ENCODE measurements at places on chromosomes 13 and 19.

DNA sequence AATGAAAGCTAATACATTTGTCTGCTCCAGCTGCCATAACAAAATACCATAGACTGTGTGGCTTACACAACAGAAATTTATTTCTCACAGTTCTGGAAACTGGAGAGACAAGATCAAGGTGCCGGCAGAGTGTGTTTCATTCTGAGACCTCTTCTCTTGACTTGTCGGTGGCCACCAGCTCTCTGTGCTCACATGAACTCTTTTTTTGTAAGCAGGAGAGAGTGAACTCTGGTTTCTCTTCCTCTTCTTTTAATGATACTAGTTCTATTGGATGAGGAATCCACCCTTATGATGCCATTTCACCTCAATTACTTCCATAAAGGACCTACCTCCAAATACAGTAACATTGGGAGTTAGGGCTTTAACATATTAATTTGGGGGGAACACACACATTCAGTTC lies 11.7 kb downstream of the KCTD12 start:
- no peak for DNase-seq

DNA sequence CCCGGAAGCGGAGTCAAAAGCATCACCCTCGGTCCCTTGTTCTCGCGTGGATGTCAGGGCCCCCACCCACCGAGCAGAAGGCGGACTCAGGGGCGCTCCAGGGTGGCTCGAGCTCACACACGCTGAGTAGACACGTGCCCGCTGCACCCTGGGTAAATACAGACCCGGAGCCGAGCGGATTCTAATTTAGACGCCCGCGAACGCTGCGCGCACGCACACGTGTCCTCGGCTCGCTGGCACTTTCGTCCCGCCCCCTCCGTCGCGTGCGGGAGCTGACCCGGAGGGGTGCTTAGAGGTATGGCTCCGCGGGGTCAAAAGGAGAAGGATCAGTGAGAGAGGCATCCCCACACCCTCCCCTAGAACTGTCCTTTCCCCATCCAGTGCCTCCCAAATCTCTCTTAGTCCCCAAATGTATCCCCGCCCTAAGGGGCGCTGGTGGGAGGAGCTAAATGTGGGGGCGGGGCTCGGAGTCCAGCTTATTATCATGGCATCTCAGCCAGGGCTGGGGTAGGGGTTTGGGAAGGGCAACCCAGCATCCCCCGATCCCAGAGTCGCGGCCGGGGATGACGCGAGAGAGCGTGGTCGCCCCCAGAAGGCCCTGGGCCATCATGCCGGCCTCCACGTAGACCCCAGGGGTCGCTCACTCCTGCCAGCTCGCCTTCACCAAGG lies 451 bp upstream of the ICAM5 start:
- DNase-seq = peak; percentile 90

DNA sequence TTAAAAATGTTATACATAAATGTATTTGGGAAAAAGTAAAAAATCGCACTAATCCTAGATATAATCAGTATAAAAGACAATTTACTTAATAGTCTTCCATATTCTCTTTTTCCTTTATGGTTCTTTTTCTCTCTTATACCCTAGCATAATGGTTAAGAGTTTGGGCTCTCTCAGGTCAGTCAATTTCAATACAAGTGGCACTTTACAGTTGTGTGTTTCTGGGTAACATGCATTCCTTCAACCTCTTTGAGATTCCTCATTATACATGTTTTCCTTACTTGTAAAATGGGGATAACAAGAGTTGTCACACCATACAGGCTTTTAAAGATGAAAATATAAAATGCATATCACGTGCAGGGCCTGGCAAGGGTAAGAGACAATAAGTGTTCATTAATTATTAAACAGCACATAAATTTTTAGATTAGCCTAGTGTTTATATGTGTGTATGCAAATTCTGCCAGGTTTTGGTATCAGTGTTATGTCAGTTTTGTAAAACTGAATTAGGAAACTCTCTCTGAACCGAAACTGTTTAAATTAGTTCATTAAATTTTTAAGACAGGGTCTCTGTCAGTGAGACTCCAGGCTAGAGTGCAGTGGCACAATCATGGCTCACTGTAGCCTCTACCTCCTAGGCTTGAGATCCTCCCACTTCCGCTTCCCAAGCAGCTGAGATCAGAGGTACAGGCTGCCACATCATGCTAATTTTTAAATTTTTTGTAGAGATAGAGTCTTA lies 49.8 kb downstream of the ELF1 start:
- no peak for DNase-seq

DNA sequence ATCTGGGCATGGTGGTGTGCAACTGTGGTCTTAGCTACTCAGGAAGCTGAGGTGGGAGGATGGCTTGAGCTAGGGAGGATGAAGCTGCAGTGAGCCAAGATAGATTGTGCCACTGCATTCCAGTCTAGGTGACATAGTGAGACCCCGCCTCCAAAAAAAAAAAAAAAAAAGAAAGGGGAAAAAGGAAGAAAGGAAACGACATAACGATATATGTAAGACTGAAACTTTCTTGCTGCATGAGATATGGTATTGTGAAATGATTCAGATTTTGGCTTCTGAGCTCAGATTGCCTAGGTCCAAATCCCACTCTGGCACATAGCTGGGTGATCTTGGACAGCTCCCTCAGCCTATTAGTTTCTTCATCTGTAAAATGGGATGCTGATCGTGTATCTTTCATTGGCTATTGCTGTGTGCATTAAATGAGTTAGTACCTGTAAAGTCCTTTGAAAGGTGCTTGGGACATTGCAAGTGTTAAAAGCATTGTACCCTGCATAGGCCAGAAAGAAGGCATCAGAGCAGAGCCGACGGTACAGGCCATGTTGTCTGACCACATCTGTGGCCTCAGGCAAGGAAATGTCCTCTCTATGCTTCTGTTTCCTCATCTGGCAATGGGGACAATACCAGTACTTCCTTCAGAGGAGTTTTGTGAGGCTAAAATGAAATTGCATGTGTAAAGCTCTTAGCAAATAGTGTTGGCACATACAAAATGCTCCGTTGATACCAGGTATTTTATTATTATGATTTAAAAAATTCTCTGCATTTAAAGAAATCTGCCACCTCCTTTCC lies 32.6 kb upstream of the SLC46A3 start:
- no peak for DNase-seq

- DNase-seq = no peak
Measured at GRCh38 chr13:46982856-46983582, 86.2 kb upstream of the HTR2A start.

GRCh38 chr13:37878921-37879320 lies 9.3 kb upstream of the TRPC4 start:
- DNase-seq = no peak

DNA sequence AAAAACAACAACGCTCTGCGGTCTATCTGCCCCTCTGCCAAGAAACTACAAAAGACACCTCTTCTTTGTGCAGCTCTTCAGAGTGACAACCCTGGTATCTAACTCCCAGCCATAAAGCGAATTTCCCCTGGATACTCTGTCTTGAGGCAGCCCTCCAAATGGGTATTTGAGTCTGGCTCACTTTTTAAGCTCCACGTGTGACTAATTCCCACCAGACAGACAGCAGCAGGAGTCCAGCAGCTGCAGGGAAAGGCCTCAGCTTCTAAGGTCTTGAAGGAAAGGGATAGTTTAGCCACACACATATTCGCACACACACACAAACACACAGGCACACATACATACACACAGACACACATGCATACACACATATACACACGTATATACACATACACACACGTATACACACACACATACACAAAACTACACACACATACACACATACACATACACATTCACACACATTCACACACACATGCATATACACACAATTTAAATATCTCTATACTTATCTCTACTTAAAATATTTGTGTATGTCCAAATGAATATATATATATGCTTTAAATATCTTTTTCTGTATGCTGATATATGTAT lies 188.8 kb downstream of the TSHZ3 start:
- DNase-seq = no peak

- DNase-seq = peak; percentile 8
Measured at GRCh38 chr13:32259116-32259515, 56.0 kb downstream of the ZAR1L start.

DNA sequence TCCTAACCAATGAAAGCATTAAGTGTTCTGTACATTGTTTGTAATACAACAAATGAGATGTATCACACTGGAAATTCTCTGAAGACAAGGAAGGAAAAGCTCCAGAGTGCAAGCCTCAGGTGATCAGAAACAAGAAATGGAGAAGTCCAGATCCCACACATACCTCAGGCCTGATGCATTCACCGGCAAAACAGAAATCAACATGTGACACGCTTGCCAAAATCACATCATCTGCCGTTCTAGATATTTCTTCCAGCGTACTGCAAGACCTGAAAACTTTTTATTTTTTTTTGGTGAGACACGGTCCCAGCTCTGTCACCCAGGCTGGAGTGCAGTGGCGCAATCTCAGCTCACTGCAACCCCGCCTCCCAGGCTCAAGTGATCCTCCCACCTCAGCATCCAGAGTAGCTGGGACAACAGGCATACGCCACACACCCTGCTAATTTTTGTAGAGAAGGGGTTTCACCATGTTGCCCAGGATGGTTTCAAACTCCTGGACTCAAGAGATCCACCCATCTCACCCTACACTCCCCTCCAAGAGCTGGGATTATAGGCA lies 48.6 kb downstream of the FOXO1 start:
- DNase-seq = no peak

- no peak for DNase-seq
Measured at GRCh38 chr13:51488212-51488611, 35.4 kb upstream of the INTS6 start.

DNA sequence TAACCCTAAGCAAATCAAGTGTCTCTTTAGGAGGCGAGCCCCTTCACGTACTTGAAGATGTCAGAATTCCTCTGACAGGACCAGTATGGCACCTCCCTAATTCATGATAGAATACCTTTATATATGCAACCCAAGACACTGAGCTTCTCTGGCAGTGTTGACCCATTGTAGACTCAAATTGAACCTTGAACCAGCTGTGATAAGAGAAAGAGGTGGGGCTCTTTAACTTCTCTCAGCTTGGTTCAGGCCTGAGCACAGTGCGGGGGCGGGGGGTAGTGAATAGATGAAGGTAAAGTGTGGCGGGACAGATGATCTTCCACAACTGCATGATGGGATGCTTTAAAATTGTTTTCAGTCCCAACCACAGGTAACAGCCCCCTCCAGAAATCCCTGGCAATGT lies 12.1 kb downstream of the MBNL2 start:
- no peak for DNase-seq

DNA sequence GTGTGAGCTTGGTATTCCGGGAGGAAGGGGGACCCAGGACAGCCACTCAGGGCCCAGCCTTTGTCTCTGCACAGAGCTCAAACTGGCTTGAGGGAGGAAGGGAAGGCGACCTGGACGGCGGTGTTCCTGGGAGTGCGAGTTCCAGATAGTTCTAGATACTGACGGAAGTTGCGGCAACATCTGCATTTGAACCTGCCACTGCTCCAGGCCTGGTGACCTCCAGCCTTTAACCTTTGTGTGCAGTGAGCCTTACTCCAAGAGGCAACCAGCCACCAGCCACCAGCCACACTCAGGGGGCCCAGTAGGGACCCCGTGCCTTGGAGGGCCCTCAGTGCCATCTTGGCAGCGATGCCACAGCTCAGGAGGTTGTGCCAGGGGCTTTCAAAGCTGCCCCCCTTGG lies 15.5 kb upstream of the ZBTB7A start:
- no peak for DNase-seq

- DNase-seq = no peak
Measured at GRCh38 chr13:45601680-45602079, 13.9 kb downstream of the ERICH6B start.

DNA sequence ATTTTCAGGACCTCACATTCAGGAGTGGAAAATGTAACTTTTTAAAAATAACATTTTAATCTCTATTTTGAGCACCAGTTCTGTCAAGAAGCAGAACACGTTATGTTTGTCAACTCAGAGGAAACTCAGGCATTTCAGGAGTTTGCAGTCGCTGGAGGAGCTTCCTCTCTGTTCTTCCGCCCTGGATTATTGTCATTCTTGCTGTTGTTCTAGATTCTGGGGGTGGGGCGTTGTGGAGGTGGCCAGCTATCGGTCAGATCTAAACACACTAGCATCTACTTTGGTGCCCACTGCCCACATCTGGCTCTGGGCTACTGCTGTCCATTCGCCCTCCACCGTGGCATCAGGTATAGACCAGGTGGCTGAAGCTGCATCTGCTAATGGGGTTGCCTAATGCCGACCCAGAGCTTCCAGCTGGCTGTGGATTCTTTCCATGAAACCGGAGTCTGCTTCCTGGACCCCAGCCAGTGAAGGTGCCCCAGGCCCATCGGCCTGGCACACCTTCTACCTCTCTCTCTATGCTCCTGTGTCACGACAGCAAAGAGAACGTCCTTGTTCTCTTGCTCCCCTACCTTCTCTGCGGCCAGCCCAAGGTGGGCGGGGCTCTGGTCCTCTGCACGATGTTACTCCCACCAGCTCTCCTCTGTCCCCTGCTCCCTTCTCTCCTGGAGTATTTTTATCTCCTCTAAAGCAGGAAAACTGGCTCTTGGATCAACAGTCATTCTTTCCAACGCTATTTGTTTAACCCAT lies 36.7 kb upstream of the DGKH start:
- DNase-seq = no peak

- no peak for DNase-seq
Measured at GRCh38 chr13:57933606-57934005, 302.1 kb downstream of the PCDH17 start.

DNA sequence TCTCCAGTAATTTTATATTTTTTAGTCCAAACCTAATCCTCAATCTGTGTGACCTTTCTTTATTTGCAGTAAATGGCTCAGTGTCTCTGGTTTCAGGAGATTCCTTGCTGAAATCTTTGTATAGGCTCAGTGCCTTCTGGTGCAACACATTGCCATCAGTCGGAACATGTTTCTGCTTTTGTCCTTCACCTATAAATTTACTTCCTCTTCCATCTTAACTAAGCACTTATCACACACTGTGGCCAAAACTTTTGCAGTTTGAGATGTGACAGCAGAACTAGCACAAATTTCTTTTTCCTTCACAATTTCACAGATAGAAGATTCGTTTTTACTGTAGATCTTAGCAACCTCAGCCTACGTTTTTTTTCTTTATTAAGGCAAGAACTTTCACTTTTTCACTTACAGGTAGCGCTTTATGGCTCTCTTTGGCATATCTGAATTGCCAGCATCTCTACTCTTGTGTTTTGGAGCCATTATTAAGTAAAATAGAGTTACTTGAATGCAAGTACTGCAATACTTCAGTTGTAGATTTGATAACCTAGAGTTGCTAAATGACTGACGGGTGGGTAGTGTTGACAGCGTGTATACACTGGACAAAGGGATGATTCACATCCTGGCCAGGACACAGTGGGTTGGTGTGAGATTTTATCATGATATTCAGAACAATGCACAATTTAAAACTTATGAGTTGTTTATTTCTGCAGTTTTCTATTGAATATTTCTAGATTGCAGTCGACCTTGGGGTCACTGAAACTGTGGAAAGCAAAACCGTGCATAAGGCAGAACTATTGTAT lies 44.3 kb downstream of the NDFIP2 start:
- DNase-seq = peak; percentile 64

GRCh38 chr19:46841458-46842083 lies 9.1 kb downstream of the AP2S1 start:
- DNase-seq = peak; percentile 69

DNA sequence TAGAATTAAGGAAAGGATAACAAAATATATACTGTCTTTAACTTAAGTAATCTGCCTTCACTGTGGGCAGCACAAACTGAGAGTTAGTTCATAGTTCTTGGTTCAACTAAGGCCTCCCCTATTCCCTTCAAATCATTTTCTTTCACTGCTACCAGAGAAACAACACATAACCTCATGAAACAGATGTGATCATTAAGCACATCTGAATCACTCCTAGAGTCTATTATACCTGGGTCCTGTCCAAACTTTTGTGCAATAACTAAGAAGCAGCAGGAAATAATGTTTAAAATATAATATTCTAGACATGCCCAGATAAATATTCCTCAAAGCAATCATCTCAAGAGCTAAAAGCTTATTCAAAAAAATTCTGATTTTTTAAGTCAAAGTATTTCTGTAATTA lies 62.9 kb downstream of the ZC3H13 start:
- DNase-seq = no peak

Data from ELR (cell line).